ENCODE measurements at places on chromosomes 11 and 22. TPM values are rescaled to one million over a fixed set of nuclear protein-coding genes. Genes with fewer than 3 reads are reported as not detected.

DNA sequence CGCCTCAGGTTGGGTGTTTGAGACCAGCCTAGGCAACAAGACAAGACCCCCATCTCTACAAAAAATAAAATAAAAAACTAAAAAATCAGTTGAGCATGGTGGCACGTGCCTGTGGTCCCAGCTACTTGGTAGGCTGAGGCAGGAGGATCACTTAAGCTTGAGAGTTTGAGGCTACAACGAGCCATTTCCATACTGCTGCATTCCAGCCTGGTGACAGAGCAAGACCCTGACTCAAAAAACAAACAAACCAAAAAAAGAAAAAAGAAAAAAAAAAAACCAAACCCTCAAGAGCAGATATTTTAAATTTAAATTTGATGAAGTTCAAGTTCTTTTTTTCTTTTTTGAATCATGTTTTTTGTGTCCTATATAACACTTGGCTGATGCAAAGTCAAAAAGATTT is 7.2 kb upstream of the CCDC83 start:
- DNase-seq: no peak

DNA sequence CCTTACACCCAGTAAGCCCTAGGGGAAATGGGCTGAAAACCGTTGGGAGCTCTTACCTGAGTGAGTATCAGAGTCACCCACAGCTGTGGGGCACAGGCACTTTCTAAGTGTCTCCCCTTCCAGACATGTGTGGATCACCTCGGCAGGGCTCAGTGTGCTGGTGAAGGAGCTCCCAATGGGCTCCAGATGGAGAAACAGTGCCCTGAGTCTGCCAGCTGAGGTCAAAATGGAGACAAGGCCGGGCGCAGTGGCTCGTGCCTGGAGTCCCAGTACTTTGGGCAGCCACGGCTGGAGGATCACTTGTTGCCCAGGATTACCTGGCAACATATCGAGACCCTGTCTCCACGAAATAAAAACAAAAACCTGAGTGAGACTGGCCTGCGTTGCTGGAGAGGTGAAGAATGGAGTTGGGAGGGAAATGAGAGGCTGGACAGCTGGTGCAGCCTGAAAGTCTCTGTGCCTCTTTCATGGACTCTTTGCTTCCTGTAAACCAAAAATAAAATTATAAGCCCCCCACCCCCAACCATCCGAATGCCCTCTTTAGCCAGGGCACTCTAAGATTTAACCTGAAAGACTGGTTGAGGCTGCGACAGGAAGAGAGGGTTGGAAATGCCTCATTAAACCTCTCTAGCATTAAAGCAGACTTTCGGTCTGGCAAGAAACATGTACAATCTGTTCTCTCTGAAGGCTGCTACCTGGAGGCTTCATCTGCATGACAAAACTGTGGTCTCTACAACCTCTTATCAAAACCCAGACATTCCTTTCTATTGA is 111.8 kb downstream of the SNX19 start:
- no peak for DNase-seq

DNA sequence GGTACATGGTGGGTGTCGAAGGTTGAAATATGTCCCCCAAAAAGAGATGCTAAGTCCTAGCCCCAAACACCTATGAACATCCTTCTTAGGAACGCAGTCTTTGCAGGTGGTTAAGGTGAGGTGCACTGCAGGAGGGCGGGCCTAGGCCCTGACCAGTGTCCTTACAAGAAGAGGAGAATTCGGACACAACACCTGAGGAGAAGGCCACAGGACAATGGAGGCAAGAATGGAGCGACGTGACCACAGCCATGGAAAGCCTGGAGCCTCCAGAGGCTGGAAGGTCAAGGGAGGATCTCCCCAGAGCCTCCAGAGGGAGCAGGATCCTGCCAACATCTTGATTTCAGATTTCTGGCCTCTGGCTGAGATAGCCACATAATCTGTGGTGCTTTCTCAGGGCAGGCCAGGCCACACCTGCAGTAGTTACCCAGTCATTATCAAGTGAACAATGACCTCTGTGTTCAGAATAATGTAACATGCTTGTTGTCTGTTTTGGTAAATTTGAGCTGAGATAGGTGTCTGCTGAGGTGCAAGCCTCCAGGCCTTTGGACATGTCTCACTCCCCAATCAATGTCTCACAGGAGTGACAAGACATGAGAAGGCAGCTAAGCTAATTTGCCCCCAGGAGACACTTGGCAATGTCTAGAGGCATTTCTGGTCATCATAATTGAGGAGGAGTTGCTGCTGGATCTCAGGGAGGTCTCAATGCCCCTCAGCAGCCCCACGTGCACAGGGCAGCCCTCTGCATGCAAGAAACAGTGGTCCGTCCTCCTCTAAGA is 498.9 kb downstream of the BRD1 start:
- DNase-seq: no peak

DNA sequence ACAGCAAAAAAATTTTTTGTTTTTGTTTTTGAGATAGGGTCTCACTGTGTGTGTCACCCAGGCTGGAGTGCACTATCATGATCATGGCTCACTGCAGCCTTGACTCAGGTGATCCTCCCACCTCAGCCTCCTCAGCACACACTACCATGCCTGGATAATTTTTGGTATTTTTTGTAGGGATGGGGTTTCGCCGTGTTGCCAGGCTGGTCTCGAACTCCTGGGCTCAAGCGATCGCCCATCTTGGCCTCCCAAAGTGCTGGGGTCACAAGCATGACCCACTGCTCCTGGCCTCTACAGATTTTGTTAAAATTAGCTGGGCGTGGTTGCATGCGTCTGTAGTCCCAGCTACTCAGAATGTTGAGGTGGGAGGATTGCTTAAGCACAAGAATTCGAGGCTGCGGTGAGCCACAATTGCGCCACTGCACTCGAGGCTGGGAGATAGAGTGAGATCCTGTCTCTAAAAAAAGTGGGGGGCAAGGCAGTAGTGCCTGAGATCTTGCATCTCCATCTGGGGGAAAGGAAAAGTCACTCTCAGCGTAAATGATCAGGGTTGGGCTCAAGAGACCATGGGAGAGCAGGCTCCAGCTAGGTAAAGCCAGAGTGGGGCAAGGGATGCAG is 10.6 kb upstream of the DGKZ start:
- peak; percentile 68 for DNase-seq

- DNase-seq: peak; percentile 54
Observed at GRCh38 chr11:120858740-120859139, 165.2 kb upstream of the TBCEL start.

- DNase-seq: no peak
Observed at GRCh38 chr11:14566331-14567063, 46.3 kb upstream of the PSMA1 start.

- DNase-seq: no peak
Observed at GRCh38 chr11:19225581-19225980, 15.2 kb downstream of the E2F8 start.

- DNase-seq: peak; percentile 52
Observed at GRCh38 chr11:93537767-93538261, 5.4 kb downstream of the SMCO4 start.

DNA sequence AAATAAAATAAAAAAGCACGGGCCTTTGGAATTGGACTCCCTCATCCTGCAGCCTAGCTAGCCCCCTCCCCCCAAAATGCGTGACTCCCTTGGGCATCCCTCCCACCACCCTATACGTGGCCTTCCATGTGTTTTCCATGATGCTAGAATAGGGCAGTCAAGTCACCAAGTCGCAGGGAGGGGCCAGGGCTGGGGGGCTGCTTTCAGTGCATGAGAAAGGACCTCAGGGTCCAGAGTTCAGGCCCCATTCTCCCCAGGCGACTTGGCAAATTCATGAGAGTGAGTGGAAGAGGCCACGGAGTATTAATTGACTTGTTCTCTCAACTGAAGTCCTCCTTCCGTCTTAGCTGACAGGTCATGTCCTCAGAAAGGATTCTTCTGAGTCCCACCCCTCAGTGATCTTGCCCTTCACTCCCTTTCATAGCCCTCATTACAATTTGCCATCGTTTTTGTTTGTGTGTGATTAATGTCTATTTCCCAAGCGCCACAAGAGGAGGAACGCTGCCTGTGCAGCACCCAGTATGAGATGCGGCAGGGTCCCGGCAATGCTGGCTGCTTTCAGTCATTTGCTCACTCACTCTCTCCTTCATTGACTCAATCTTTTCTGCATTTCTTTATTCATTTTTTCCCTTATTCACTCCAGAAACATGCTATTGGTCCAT is 17.4 kb downstream of the LRRC32 start:
- no peak for DNase-seq

GRCh38 chr11:61694946-61695706 is 14.9 kb downstream of the DAGLA start:
- DNase-seq: no peak

- no peak for DNase-seq
Observed at GRCh38 chr11:72626414-72626936, 47.7 kb downstream of the PDE2A start.

- DNase-seq: peak; percentile 91
Observed at GRCh38 chr22:38238519-38239071, 34.2 kb downstream of the TMEM184B start.

DNA sequence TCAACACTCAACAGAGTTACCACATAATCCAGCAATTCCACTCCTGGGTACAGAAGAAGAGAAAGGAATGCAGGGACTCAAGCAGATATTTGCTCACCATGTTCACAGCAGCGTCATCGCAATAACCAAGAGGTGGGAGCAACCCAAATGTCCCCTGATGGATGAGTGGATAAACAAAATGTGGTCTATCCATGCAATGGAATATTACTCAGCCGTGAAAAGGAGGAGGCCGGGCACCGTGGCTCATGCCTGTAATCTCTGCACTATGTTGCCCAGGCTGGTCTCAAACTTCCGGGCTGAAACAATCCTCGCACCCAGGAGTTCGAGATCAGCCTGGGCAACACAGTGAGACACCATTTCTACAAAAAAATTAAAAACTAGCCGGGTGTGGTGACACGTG is 131.7 kb downstream of the CTTN start:
- no peak for DNase-seq

DNA sequence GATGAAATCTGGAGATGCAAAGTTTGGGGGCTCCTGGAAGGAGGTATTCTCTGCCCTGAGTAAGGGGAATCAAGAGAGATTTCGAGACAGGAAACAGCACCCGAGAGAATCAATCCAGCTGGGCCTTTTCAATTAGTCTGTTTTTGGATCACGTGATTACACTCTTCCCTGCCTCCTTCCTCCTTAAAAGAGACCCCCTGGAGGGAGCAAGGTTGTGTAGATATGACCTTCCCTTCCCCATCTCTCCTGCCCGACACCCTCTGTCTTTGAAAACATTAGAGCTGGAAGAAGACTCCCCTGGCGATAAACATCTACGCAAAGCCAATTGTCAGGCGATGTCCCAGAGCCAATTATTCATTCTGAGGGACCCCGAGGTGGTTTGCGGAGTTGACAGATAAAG is 407.9 kb downstream of the MIAT start:
- DNase-seq: no peak

DNA sequence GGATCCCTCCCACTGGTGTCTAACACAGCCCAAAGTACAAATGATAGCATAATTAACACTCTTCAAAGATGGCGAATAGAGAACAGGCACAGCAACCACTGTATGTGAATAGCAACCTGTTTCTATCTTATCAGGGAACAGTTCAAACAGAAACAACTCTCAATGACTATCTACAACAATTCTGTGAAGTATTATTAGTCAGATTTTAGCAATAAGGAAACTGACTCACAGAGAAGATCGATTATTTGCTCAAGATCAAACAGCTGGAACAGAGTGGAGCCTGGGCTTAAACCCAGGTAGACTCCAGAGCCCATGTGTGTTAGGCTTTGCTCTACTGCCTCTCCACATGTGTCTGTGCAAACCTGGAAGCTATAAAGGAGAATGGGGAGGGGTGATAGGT is 88.7 kb downstream of the C11orf58 start:
- no peak for DNase-seq

GRCh38 chr22:21837248-21837979 is 30.0 kb downstream of the MAPK1 start:
- peak; percentile 92 for DNase-seq

DNA sequence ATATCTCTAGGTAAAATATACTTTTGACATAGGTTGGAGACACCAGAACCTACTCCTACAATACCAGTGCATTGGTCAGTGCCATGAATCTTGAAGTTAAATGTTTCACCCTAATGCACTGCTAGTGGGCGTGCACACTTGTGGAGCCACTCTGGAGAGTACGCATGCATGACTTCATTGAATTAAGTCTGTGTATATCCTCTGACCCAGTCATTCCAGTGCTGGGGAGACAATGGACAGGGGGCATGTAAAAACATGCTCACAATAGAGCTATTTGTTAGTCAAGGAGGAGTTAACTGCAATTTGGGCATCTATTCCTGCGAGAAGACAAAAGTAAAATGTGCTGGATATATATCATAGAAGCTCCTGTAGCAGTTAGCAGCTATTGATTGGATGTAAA is 335.4 kb upstream of the NCAM1 start:
- DNase-seq: no peak

GRCh38 chr22:35299217-35299672 is 449 bp upstream of the TOM1 start:
- DNase-seq: peak; percentile 74

GRCh38 chr22:38180841-38181452 is 683 bp downstream of the PLA2G6 start:
- peak; percentile 33 for DNase-seq

DNA sequence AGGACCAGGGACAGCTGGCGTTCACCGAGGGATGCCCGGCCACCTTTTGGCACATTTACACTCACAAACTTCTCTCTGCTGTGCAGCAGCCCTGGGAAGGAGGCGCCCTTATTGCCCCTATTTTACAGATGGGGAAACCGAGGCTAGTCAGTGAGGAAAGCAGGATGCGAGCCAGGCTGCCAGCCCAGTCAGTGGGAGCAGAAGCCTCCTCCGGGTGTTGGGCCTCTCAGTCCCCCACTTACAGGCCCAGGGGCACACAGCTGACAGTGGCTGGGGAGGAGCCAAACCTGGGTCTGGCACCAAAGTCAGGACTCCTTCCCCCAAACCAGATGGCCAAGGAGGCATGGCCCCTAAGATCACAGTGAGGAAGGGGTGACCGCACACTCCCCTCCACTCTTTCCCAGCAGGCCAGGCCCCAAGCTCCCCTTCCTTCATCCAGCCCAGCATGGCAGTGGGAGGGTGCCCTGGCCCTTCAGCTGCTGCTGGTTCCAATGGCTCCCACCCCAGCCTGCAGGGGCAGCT is 121.4 kb upstream of the ANO1 start:
- no peak for DNase-seq

- no peak for DNase-seq
Observed at GRCh38 chr11:849104-849824, 6.6 kb downstream of the TSPAN4 start.

DNA sequence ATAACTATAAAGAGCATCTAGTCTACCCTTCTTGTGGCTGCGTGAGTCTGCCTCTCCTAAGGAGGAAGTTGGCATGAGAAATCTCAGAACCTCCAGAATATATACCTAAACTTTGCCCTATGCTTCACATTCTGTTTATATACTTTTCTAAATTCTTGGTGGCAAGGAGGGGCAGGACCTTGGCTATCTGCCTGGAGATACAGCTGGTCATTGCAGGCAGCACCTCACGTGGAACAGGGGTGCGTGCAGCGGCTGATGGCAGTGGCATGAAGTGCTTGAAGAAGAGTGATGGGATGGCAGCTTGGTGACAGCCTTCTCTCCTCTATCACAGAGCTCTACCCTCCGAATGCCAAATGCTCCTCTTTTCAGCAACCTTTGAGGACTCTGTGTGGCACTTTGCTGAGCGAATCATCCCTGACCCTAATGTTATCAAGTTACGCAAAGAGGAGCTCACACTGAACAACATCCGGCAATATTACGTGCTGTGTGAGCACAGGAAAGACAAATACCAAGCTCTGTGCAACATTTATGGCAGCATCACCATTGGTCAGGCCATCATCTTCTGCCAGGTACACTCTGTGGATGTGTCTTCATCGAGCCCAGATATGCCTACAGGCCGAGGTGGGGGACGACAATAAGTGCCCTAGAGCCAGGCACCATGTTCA is 12.5 kb downstream of the DDX25 start:
- no peak for DNase-seq

The NEFH gene
- 0.65 TPM for total RNA-seq

The NAALADL1 gene
- 40.7 TPM for total RNA-seq

The CTNND1 gene
- total RNA-seq: 94.2 TPM
